ENCODE measurements at places on chromosomes 16 and 17.

DNA sequence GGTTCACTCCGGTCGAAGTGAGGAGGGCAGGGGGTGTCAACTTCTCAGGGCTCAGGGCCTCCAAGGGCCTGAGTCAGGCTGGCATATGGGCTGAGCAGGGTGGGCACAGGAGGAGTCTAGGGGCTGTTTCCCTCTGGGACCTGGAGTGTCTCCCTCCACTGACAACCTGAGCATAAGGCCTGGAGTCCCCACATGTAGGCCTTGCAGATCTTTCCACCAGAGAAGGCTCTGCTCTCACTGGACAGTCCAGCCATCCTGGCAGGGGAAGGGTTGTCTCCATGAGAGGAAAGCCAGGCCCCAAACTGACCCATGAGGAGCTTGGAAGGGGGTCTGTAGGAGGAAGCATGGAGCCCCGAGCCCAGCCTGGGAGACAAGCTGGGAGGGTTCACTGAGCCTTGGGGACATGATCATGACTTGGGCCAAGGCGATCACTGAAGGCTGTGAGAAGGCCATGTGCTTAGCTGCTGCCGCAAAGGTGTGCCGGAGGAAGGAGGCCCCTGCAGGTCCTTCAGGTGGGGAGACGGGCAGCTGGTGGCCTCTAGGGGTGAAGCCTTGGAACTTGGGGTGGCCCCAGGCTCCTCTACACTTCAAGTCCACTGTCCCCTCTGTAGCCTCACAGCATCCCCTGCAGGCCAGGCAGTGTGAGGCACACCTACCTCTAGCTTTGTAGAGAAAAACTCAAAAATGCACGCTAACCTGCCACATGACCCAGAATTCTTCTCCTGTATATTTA lies 9.9 kb downstream of the CMTM2 start:
- no peak for DNase-seq

GRCh38 chr16:86353948-86354347 lies 156.4 kb upstream of the FOXF1 start:
- no peak for DNase-seq

GRCh38 chr17:82287868-82288801 lies 14.6 kb upstream of the CSNK1D start:
- peak; percentile 55 for DNase-seq

DNA sequence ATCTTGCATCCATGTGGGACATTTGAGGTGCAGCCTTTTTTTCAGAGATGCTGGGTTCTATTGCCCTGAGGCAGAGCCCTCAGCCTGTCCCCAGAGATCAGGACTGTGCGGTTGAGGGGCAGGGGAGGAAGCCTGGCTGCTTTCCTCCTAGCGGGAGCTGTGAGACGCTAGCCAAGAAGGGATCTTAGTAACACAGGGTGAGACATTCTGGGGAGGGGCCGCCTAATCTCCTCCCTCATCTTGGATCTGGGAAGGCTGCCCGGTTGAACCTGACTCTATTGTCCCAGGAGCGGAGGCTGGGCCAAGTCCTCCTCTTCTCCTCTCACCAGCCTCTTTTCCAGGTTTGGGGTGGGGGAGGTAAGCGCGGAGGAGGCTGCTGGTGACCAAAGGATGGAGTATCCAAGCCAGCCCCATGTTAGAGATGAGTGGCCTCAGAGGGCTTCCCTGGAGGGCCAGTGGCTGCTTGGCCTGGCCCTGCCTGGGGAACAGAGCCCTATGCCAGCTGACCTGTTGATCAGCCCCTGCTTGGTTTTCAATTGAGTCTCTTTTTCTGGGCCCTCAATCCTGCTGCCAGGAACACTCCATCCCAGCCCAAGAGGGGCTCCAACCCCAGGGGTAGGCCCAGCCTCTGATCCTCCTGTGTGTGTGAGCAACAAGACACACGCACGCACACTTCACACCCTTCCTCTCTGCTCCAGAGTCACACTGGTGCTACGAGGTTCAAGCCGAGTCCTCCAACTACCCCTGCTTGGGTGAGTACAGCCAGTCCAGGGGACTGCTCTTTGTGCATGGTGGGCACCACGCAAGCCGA lies 5.0 kb downstream of the CA4 start:
- DNase-seq, result no peak

DNA sequence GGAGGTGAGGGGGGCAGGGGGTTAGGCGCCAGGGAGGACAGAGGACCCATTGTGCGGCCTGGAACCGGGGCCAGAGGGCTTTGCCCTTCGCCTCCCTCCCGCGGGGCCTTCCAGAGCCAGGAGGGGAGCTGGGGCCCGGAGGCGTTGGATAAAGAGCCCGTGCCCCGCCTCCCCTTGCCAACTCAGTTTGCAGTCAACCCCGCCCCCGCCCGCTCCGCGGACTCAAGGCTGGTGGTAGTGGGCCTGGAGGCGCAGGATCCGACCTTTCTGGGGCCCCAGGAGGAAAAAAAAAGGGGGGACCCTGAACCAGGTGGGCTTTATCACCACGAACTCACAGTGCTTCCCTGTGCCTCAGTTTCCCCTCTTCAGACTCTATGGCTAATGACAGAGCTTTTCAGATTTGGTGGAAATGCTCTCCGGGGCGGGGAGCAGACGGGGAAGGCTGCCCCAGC lies 2.0 kb upstream of the SPHK1 start:
- peak; percentile 52 for DNase-seq

GRCh38 chr17:63402431-63403212 lies 43.5 kb downstream of the CYB561 start:
- no peak for DNase-seq

DNA sequence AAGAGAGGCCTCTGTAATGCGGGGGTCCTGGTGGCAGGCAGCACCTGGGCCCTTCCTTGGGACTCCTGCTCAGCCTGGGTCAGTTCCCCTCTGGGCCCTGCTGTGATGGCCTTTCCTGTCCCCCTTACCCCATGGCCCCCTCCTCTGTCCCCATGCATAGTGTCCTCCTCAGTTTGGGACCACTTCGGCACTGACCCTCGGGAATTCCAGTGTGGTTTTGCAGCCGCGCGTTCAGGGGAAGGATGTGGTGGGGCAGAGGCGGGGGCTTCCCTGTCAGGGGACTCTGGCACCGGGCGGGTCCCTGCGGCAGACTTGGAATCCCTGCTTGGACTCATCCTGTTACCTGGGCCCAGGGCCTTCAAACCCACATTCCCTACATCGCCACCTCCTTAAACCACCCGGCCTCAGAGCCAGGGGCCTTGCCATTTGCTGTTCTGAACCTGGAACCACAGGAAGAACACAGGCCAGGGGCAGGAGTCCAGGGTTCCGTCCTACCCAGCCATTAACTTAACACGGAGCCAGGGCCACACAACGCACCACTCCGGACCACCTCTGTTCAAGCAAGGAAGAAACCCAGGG lies 31.4 kb upstream of the EIF1 start:
- DNase-seq, result no peak

DNA sequence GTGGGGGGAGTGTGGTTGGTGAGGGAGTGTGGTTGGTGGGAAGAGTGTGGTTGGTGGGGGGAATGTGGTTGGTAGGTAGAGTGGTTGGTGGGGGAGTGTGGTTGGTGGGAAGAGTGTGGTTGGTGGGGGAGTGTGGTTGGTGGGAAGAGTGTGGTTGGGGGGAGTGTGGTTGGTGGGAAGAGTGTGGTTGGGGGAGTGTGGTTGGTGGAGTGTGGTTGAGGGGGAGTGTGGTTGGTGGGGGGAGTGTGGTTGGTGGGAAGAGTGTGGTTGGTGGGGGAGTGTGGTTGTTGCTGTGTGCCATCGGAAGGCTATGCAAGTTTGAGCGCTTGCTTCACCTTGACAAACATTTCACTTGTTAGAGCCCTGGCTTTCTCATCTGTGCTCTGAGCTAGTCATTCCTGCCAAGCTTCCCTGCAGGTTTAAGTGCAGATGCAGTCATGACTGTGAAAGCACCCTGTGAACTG lies 20.1 kb downstream of the MINK1 start:
- no peak for DNase-seq

- no peak for DNase-seq
Observed at GRCh38 chr16:66447491-66447890, 20.4 kb downstream of the BEAN1 start.

DNA sequence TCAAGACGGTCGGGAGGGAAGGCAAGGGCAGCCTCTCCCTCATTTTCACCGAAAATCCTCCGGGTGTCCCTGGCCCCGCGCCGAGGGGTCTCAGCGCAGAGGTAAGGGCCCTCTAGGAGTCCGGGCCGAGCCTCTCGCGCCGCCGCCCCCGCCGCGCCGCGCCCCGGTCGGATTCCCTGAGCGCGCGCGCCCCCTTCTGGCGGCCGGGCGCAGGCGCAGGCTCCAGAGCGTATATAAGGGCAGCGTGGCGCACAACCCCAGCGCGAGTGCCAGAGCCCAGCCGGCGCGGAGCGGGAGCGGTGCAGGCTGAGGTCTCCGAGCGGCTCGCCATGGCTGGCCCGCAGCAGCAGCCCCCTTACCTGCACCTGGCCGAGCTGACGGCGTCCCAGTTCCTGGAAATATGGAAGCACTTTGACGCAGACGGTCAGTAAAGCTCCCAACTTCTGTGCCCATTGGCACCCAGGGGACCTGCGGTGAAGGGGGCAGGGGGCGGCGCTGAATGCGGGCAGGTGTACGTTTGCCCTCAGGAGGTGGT lies at the start of gene CALB2:
Gene CALB2, plus strand, starts transcription at position 260 of the 535 bp plus-strand sequence. Its CDS starts 70 bp downstream, at position 330.
- peak; percentile 19 for DNase-seq
